Hepatic stellate cell (primary cell): ENCODE measurements at places on chromosomes 2 and 18.

DNA sequence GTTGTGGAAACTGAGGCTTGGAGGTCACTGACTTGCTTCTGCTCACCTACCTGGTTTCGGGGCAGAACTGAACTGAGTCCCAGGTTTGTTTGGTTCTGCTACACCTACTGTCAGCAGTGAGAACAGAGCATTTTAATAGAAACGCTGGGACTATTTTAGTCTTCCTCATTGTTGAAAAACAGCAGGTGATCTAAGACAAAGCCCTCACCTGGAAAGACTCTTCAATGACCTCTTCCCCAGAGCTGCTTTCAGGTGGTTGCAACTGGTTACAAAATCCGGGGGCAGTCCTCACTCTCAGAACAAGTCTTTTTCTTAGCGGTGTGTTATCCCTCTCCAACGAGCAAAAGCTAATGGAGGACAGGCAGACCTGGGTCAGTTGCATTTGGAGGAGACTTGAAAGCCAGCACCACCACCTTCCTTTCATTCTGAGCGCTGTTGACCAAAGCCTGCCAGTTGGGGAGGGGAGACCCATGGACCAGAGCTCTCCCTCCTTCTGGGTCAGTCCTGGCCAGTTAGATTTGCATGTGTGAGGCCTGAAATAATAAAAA, 217.0 kb downstream of the NCK2 start:
- no peak for DNase-seq

DNA sequence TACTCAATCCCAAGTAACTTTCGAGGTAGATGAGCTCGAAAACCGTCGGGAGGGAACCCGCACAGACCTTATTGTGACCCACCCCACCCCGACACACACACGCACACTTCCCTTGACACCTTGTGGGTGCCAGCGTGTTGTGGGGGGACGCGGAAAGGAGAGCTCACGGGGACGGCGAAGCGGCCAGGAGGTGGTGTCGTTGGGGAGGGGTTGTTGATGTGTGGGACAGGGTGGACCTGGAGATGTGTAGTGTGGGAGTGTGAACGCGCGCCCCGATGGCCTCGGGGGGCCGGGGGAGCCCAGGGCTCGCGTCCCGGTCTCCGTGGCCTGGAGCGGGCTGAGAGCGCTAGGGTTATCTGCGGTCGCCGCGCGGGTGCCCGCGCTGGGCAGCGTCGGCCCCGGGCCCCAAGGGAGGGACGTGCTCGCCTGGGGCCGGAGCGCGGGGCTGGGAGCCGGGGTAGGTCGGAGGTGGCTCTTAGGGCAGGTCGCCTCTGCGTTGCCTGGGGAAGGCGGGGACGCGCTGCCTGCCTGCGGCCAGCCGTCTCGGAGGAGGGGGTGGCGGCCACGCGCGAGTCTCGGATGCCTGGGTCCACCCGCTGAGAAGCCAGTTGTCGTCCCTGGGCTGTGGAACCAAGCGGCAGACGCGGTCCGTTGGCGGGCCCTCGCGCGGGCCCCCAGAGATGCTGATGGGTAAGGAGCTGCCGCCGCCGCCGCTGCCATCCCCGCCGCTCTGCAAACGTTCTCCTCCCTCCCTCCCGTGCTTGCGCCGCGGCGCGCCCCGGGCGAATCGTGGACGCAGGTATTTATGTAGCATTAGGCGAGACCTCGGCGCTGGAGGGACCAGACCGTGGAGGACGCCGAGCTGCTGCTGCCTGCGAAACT, 1.6 kb downstream of the KLHL29 start:
- DNase-seq, result peak; percentile 69

GRCh38 chr2:15023221-15023620, 390.7 kb downstream of the LRATD1 start:
- no peak for DNase-seq

DNA sequence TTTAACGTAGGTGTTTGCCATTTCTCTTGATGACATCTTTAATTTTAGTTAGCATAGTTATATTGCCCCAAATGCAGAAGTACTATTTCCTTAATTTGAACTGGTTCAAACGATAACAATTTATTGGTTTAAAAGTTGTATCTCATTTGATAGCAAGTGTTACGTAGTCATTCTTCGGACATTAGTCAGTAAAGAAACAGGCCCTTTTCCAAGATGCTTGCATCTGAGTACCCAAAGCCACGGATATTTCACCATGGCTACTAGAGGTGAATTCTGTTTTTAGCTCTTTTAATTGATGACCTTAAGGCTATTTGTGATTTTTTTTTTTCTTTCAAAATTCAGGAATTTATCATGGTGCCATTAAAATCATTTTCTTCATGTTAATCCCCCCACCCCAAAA, 32.1 kb downstream of the GLS start:
- no peak for DNase-seq

DNA sequence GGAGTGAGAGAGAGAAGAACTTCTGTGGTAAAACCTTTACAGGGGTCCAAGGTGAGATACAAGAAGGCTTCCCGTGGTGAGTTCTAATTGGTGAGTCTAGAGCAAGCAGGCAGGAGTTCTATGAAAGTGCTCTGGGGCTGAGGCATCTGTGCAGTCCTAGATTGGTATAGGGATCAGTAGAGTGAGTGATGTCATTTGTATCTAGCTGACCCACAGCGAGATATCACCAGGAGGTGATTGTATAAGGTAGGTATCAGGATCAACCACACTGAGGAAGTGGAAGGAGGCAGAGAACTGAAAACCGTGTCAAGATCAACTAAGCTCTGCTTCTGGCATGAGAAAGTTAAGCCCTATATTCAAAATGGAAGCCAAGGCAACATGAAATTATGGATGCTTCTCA, 1648.9 kb upstream of the TMEFF2 start:
- DNase-seq, result no peak

- DNase-seq, result peak; percentile 63
Observed at GRCh38 chr2:39119732-39120520, 925 bp downstream of the SOS1 start.

DNA sequence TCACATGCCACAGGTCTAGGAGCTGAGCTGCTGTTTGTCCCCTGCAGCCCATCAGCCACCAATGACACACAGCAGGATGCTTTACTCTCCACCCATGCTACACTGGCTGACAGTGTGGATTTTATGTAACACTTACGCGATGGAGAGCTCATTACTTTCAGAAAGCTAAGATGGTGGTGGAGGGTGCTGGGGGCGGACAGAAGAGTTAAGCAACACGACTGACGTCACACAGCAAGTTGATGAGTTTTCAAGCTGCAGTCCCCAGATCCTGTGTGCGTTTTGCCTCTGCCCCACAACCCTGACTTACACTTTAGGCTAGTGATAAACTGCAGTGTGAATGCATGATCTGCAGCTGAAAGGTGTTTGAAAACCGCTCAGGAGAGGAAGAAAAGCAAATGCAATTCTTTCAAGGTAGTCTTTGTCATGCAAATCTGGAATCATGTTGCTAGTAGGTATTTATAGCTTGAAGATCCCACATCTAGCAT, 42.4 kb downstream of the MRPS5 start:
- DNase-seq, result no peak

GRCh38 chr2:187453078-187453641, 5.1 kb upstream of the CALCRL start:
- DNase-seq, result no peak

DNA sequence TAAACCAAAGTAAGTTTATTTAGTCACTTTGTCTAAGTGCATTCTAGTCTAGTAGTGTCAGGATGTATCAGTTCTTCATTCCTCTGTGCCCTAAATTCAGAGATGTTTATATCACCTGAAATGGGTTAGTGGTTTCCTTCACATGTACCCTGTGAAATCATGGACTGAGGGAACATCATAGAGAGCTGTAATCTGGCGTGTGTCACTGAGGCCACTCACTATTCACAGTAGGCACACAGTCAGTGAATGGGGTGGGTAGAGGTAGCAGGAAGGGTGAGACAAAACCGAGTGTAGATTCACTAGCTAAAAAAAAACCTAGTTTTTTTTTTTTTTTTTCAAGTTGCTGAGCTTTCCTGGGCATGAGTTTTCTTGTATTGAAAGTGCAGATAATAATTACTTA, 5.6 kb downstream of the KIF5C start:
- no peak for DNase-seq

DNA sequence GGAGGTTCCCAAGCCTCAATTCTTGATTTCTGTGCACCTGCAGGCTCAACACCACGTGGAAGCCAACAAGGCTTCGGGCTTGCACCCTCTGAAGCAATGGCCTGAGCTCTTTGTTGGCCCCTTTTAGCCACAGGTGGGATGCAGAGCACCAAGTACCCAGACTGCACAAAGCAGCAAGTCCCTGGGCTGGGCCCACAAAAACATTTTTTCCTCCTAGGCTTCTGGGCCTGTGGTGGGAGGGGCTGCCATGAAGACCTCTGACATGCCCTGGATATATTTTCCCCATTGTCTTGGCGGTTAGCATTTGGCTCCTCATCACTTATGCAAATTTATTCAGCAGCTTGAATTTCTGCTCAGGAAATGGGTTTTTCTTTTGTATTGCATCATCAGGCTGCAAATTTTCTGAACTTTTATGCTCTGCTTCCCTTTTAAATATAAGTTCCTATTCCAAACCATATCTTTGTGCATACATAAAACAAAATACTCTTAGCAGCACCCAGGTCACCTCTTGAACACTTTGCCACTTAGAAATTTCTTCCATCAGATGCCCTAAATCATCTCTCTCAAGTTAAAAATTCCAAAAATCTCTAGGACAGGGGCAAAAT, 9.0 kb upstream of the MATN3 start:
- no peak for DNase-seq

GRCh38 chr2:221085341-221085900, 486.7 kb downstream of the EPHA4 start:
- no peak for DNase-seq

DNA sequence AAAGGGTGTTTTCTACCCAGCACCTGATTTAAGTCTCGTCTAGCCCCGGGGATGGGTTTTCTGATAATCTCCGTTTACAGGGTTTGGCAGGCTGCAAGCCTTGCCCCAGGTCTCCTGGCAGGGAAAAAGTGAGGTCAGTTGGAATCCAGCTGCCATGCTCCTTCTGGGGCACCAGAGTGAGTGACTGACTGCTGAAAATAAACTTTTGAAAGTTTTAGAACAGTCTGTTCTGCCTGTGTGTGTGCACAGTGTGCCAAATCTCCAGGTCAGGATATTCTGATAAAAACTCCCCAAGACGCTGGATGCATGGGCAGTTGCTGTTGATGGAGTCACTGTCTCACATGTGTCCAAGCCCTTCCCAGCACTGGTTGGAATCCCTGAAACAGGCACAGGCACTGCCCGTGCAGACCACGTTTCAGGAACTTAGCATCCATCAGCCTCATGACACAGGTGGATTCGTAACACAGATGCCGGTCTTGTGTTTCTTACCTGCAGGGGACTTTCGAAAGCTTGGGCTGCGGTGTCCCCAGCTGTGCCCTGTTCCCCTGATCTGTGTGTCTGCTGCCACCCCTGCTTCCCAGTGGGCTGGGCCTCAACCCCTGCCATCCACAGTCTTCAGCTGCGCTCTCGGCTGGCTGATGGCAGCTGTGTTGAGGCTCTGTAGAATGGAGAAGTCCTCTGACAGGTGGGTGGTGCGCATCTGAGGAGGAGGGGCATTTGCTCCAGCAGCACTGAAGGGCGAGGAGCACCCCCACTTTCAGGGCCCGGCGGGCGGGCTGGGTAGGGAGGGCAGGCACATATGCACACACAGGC, 65.0 kb downstream of the SH3RF3 start:
- no peak for DNase-seq

DNA sequence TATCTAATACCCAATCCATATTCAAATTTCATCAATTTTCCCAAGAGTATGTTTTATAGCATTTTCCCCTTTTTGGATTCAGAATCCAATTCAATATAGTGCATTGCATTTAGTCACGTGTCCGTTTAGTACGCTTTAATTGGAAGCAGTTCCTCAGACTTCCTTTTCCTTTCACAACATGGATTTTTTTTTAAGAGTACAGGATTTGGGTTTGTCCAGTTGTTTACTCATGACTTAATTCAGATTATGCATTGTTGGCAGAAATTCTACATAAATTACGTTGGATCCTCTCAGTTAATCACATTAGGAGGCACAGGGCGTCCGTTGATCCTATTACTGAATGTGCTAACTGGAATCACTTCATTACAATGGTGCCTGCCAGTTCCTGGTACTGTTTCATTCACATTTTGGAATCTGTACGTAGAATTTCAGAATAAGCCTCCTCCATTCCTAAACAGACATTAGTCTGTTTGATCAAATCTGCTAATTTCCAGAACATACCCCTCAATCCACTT, 70.0 kb upstream of the ATIC start:
- no peak for DNase-seq

DNA sequence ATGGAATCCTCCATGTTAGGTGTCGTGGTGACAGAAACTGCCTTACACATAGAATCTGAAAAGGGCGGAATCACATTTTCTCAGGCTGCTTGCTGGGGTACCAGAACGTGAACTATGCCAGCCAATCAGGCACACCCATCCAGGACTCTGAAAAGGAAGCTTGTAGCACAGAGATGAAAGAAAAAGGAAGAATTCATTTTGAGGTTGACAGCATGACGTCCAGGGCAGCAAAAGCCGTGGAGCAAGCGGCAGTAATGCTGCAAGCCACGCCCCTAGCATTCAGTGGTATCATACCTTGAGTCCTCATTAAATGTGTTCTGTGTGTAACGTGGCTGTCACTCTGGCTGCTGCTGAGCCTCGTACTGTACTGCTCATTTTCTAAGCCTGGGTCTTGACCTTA, 304.0 kb downstream of the DYSF start:
- no peak for DNase-seq

- no peak for DNase-seq
Observed at GRCh38 chr2:76444732-76445131, 734.0 kb upstream of the GCFC2 start.

DNA sequence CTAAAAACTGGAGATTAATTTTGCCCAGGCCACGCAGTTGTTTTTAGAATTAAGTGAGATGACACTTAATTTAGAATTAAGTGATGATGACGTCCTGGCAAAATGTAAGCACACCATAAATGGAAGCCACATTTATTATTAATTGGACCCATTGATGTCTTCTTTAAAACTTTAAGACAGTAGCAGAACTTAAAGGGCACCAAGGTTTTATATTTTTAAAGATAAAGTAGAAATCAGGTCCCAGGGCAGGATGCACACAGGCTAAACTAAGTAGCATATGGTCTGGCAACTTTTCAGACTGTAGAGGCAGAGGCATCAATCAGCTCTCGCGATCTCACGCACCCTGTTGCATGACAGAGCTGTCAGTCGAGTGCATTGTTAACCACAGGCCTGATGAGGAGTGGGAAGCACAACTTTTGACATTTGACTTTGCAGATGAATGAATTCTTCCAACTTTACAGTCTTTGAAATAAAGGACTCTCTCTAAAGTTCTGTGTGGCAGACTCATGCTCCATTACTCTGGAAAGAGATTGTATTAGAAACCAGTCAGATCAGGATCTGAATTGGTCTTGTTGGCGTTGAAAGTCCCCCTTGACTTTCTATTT, 232.4 kb downstream of the CD226 start:
- DNase-seq, result no peak

GRCh38 chr2:9715238-9715637, 84.4 kb upstream of the YWHAQ start:
- DNase-seq, result no peak

DNA sequence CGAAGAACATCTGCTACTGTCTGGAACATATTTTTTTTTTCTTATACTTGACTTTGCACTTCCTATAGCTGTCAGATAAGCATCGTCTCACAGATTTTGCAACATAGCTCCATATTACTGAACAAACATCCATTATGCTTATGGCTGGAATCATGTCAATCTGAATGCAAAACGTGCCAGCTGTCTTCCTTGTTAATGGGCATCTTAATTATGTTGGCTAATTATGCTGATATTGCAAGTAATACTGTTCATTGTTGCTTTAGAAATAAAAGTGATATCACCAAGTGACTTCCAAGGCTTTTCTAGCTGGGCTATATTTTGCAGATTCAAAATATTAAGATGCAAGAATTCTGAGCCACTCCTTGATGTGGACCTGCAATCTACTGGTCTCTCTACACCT, 176.8 kb downstream of the ARL4C start:
- DNase-seq, result no peak
